Glutamatergic neuron (in vitro differentiated cells): ENCODE measurements at places on chromosomes 5 and 9. TPM values are rescaled to one million over a fixed set of nuclear protein-coding genes. Genes with fewer than 3 reads are reported as not detected.

GRCh38 chr5:163758283-163758711, 252.9 kb downstream of the MAT2B start:
- no peaks in the 10 kb centered on the region for H3K36me3 ChIP-seq
- no peak overlapping the region for H3K27ac ChIP-seq
- DNase-seq, result no peak
- no peaks in the 10 kb centered on the region for H3K4me1 ChIP-seq
- no peak overlapping the region for H3K4me3 ChIP-seq
- no peaks in the 10 kb centered on the region for H3K27me3 ChIP-seq

DNA sequence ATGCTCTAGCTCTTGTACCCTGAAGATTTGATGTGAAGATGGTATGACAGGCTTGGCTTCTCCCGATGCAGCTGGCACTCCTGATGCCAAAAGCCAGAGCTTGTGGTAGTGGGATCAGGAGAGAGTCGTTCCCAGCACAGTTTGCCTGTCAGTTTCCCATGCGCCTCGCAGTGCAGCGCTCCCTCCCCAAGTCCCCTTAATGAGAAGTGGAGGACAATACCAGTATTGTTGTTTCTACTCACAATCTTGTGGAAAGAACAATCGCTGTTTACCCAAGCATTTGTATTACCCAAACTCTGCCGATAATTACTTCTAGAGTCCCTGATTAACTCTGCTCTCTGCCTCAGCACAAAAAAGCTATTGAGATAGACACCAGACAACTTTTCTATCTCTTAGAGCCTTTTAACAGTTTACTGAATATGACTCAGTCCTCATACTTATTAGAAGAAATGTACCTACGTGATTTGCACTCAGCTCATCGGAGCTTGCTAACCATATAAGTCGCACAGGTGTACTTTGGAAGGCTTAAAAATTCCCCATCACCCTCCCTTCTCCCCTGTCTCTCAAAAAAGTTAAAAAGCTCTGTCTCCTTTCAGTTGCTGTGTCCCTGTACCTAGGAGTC, 283.2 kb upstream of the TMEM161B start:
- no peaks in the 10 kb centered on the region for H3K27me3 ChIP-seq
- no peak overlapping the region for H3K27ac ChIP-seq
- H3K4me1 ChIP-seq, result peaks cover 10% of the 10 kb centered on the region
- no peaks in the 10 kb centered on the region for H3K36me3 ChIP-seq

DNA sequence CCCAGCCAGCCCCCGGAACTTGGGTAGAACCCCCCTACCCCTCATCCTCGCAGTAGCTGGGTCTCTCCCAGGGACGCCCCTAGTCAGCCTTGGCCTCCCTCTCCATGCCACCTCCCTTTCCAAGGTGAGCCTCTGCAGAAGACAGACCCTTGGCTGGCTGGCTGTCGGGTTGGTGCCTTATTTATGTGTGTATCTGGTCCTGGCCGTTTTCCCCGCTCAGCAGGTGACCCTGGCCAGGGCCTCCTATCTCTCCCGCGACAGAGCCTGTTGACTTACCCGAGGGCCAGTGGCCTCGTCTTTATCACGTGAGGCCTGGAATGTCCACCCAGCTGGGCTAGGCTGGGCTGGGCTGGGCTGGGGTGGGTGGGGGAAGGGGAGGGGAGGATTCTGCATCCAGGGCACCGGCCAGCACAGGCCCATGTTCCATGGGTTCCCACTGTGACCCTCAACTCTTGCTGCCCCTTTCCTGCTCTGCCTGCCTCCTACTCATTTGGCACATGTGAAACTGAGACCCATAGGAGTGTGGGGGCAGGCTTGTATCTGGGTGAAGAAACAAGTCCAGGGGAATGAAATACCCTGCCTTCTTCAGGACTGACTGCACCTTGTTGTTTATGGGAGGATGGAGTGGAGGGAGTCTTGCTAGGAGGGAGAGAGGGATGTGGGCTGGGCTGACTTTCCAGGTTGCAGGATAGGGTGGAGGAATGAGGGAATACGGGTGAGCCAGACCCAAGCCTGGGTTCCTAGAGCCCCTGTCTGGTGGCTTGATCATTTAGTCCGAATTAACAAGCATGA, 3.1 kb downstream of the CXXC5 start:
- H3K36me3 ChIP-seq, result no peaks in the 10 kb centered on the region
- peak overlapping the region; percentile 84 for H3K4me3 ChIP-seq
- DNase-seq, result no peak
- H3K4me1 ChIP-seq, result peaks cover 36% of the 10 kb centered on the region
- H3K27ac ChIP-seq, result peak overlapping the region; percentile 73
- peaks cover 22% of the 10 kb centered on the region for H3K27me3 ChIP-seq

DNA sequence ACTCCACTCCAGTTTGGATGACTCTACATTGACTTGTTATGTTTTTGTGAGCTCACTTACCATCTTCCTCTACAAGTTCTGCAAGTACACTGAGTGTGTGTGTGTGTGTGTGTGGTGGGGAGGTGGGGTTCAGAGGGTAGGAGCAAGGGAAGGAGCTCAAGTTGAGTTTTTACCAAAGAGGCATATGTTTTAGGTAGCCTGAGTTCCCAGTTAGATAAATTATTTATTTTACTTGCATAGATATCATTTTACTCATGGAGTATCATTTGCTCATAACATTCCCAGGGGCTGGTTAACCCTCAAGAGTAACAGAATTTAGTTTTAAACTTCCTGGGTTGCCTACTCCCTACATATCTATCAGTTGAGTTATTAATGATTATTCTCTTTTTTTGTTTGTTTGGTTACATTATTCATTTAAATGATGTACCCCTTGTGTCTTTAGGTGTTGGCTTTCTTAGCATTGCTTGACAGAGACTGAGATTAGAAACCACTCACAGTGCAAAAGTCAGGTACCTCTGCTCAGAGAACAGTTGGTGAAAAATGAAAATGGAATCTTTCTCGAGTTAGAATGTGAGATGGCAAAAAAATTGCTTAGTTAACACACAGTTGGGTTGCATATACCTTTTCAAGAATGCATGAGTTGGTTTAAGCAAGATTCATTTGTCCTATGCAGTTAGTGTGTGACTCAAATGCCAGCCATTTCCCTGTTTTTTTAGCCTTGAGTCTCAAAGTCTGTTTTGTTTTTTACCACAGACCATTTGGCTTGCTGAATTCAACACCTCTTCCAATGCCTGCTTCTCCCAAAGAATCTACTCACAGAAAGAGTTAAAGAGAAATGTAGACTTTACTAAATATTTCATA, 29.2 kb downstream of the TNFSF8 start:
- H3K4me3 ChIP-seq, result no peak overlapping the region
- H3K36me3 ChIP-seq, result no peaks in the 10 kb centered on the region
- DNase-seq, result no peak
- no peaks in the 10 kb centered on the region for H3K27me3 ChIP-seq
- no peak overlapping the region for H3K27ac ChIP-seq

DNA sequence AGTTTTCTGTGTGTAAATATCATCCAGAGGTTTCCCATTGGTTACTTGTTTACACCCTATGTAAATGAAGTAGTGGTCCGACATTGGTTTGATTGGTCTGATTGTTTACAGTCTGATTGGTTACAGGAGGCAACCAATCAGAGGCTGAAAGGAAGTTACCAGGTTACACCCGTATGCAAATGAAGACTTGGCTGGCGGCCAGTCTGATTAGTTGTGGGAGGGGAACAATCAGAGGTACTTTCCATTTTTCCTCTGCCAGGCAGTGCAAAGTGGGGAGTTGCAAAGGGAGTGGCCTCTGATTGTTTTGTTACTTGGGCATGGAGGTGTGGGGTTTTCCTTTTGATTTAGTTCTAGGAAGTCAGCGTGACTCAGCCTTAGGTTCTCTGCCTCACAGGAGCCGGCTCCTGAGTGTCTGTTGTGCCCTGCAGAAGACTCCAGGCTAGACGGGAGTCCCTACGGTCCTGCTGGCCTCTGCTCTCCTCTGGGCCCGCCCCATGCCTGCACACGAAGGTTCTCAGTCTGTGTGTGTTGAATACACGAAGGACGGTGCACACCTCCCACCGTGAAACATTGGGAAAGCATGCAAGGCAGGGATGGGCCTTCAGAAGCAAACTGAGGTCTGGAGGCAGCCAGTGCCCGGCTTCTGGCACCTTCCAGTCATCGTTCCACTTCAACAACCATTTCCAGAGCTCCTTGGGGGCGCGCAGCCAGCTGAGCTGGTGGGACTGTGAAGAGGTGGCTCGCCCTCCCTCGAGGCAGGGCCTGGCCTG, 42.9 kb downstream of the OLFM1 start:
- peaks cover 12% of the 10 kb centered on the region for H3K27me3 ChIP-seq
- no peak for DNase-seq
- peaks cover 55% of the 10 kb centered on the region for H3K4me1 ChIP-seq

- no peaks in the 10 kb centered on the region for H3K27me3 ChIP-seq
- no peak for DNase-seq
- H3K36me3 ChIP-seq, result no peaks in the 10 kb centered on the region
- H3K4me3 ChIP-seq, result no peak overlapping the region
- no peak overlapping the region for H3K27ac ChIP-seq
- H3K4me1 ChIP-seq, result no peaks in the 10 kb centered on the region
These were observed 608.6 kb downstream of the SLCO4C1 start for GRCh38 chr5:101687349-101687985.

DNA sequence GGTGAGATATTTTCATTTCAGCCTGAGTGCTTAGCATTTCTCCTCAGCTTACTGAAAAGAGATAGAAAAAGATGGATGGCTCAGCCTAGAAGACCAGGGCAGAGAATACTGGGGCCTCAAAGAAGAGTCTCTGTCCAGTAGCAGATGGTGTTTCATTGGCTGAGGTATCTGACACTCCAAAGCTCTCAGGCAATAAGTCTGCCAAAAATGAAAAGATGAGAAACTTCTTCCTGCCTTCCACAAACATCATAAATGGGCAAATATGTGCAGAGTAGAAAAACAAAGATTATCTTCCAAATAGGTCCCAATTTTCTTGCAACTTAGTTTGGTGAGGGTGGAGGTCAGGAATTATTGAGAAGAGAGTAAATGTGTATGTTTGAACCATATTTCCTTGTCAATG, 87.4 kb upstream of the ICE1 start:
- no peak overlapping the region for H3K27ac ChIP-seq
- no peaks in the 10 kb centered on the region for H3K27me3 ChIP-seq
- no peaks in the 10 kb centered on the region for H3K36me3 ChIP-seq
- no peak for DNase-seq
- H3K4me1 ChIP-seq, result peaks cover 21% of the 10 kb centered on the region

The CTXN3 gene
- total RNA-seq, result not detected

The ORM2 gene
- not detected for total RNA-seq

The SLC27A6 gene
- not detected for total RNA-seq

The FGFR4 gene
- total RNA-seq, result 5.2 TPM

The HTR4 gene
- total RNA-seq, result not detected
